Activated CD8-positive, alpha-beta memory T cell treated with anti-CD3 and anti-CD28 coated beads for 1 hour (primary cell): ENCODE measurements at places on chromosomes 4 and X.

DNA sequence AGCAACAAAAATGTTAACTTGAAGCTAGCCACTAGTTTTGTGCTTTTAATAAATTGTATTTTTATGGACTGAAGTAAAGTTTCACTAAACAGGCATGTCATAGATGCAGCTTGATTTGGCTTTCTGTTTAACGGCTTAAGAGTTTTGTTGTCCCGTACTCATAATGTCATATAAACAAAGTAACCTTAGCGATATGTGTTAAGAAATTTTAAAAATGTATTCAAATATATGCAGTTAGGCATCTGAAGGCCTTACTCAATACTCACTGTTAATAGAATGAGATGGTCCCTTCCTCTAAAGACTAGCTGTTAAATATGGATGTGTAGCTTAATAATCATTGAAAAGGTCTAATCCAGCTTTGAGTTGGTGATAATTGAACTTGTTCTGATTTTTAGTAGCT, 1.0 kb upstream of the SCLT1 start:
- DNase-seq: no peak

DNA sequence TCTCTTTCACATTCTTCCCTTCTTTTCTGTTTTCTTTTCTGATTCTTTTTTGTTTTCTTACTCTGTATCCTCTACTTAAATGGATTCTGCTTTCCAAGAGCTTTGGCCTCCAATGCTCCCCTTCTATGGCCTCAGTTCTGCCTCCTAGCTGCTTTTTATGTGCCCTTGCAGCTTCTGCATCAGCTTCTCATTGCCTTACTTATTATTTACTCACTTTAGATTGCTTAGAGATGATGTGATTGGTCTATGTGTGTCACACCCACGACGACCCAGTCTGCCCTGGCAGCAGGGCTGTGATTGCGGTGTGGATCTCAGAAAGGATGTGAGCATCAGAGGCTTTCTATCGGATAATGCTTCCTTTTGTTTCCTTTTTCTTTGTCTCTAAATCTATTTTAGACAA, 71.8 kb upstream of the SMARCA5 start:
- no peak for DNase-seq

GRCh38 chrX:20595928-20596575, 329.3 kb upstream of the RPS6KA3 start:
- no peak for DNase-seq

DNA sequence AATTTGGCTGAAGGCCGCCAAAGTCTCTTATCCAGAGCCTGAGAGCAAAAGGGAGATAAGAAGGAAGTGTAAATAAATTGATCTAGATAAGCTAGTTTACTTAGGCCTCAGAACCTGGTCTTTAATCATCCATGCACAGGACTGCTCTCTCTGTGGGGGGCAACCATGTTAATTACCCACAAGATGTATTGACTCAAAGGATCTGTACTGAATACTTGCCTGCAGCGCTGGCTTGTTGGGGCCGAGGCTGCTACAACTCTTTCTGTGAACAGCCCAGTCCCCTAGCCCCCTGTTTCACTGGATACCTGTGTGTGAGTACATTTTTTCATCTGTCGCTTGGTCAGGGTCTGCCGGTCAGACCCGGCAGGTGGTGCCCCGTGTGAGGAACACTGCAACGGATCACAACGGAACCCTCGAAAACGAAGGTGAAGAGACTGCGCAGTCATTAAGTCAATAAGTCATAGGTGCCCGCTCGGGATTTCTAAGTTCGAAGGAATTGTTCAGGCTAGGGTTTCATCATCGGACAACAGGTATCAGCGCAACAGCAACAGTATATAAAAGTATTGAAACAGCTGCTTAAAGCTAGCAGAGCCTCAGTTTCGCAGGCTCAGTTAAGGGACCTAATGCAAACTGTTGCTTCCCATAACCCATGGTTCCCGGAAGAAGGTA, 8.3 kb downstream of the MAGEA11 start:
- DNase-seq: no peak

- no peak for DNase-seq
These were observed 51.6 kb downstream of the SCFD2 start for GRCh38 chr4:53314252-53314651.

- no peak for DNase-seq
These were observed 91.0 kb downstream of the PDE5A start for GRCh38 chr4:119537586-119537985.

GRCh38 chr4:122917731-122918130, 4.7 kb downstream of the NUDT6 start:
- no peak for DNase-seq

DNA sequence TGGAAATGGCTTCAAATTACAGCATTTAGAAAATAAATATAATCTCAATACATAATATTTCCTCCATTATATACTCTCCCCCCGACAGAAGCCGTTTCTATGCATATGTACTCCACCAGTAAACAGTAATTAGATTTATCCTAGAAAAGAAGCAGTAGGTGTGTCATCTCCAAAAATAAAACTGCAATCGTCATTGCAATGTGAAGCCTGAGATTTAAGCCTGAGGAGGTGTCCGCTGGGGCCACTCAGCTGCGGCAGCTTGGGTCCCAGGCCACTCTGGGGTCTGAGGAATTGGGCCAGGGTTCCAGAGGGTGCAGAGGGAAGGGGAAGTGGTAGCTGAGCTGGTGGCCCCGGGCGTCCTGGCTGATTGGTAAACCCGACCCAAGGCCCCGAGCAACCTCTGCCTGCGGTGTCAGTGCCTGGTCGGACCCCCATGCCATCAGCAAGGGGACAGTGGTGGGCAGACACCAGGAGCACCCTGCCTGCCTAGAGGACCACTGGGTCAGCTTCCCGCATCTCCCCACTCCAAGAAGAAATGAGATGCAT, 7.8 kb upstream of the MXD4 start:
- no peak for DNase-seq

DNA sequence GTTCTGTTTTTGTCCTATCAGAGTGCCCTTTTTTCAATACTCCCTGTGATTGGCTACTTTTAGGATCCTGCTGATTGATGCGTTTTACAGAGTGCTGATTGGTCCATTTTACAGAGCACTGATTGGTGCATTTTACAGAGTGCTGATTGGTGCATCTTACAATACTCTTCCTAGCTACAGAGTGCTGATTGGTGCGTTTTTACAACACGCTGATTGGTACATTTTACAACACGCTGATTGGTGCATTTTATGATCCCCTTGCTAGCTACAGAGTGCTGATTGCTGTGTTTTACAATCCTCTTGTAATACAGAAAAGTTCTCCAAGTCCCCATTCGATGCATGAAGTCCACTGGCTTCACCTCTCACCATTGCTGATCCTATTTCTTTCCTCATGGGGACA, 176.8 kb downstream of the GC start:
- DNase-seq: no peak

GRCh38 chrX:15345976-15346375, 10.7 kb upstream of the PIGA start:
- DNase-seq: no peak

DNA sequence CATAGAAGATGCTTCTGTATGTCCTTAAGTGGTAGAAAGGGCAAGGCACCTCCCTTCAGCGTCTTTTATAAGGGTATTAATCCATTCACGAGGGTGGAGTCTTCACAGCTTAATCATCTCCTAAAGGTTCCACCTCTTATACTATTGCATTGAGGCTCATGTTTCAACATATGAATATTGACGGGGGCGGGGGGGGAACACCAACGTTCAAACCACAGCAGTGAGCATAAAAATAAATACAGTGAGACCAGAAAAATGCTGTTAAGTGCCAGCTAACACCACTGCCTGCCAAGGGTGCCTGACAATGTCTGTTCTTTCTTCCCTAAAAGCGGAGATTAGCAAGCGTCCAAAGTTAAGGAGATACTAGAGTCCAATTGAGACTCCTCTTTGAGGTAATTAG, 323.3 kb downstream of the STK32B start:
- DNase-seq: no peak

GRCh38 chrX:134641346-134641745, 16.9 kb downstream of the PLAC1 start:
- no peak for DNase-seq

- no peak for DNase-seq
These were observed 189.7 kb upstream of the SLIT2 start for GRCh38 chr4:20062054-20062453.

DNA sequence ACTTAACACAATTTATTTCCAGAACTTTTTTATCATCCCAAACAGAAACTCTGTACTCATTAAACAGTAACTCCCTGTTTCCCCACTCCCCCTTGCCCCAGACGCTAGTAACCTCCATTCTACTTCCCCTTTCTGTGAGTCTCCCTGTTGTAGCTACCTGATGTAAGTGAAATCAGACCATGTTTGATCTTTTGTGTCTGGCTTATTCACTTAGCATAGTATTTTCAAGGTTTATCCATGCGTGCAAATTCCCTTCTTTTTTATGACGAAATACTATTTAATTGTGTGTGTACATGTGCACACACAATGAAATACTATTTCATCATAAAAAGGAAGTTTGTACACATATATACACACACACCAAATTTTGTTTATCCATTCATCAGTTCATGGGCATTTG, 5.2 kb downstream of the PKD2 start:
- no peak for DNase-seq

- no peak for DNase-seq
These were observed 304.5 kb upstream of the DIPK2B start for GRCh38 chrX:45505214-45505613.

DNA sequence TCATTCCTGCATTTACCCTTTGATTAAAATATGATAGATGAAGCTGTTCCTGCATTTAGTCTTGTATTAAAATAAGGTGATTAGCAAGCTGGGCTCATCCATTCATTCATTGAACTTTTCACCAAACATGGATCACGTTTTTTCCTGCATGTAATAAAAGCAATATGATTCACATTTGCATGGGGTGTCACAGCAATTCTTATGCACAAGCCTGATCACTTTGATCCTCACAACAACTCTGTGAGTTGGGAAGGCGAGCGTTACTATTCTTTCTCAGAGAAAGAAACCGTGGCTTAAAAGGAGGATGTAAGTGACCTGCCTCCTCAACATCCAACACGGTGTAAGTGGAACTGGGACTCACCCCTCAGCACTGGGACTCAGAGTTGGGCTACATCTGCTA, 20.0 kb downstream of the CHRNA9 start:
- no peak for DNase-seq

DNA sequence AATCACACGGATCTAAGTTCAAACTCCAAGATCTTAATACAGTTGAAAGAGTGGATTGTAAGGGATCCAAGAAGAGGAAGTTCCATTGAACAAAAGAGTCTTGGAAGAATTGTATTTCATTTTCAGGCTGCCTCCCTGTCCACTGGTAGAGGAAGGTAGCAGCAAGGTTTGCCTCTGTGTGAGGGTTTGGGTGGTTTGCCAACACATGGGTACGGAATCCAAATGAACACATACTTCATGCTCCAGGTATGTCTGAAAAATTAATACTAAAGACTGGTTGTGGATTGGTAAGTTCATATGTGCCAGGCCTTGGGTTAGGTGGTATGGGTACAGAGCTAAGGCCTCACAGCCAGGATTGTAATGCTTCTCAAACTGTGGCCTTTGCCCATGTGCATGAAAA, 523.6 kb upstream of the BOD1L1 start:
- DNase-seq: no peak

GRCh38 chrX:7704205-7704604, 138.8 kb upstream of the VCX start:
- no peak for DNase-seq

GRCh38 chrX:29299684-29300083, 712.4 kb downstream of the IL1RAPL1 start:
- DNase-seq: no peak

GRCh38 chr4:8525383-8526120, 54.6 kb upstream of the GPR78 start:
- DNase-seq: no peak

GRCh38 chr4:76282941-76283689, 23.4 kb upstream of the STBD1 start:
- DNase-seq: no peak

DNA sequence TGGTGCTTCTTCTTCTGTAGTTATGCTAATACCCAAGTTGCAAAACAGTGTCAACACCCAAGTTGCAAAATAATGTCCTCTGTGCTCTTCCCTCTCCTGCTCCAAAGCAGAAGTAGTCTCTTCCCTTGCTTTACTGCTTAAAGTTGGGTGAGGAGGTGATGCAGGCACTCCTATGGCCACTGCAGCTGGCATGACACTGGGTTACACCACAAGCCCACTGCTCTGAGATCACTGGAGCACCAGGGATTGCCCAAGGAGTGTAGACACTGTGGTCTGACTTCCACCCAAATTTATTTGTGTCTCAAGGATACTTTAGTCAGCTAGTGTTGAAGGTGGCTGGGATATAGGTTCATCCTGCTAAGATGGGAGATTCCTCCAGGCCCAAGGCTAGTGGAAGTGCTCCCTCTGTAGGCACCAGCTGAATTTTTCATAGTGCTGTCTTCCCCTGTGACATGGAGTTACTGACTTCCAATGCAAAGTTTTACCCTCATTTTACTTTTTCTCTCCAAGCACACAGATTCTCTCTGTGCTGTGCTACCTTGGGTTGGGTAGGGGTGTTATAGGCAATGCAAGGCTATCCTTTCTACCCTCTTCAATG, 196.2 kb upstream of the TENT5D start:
- no peak for DNase-seq

DNA sequence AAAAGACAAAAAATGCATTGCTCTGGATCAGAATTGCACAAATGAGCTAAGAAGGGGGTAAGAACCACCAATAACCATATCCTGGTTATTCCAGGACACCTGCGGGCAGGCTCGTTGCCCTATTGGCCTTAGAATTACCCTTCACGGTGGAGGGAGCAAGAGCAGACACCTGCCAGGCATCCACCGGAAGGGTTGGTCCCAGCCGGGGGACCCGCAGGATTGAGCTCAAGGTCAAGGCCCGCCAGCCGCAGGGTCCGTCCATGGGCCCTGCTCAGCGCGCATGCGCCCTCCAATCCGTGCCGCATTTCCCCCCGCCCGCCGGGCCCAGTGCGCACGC, 575 bp downstream of the SLC25A6 start:
- DNase-seq: no peak

DNA sequence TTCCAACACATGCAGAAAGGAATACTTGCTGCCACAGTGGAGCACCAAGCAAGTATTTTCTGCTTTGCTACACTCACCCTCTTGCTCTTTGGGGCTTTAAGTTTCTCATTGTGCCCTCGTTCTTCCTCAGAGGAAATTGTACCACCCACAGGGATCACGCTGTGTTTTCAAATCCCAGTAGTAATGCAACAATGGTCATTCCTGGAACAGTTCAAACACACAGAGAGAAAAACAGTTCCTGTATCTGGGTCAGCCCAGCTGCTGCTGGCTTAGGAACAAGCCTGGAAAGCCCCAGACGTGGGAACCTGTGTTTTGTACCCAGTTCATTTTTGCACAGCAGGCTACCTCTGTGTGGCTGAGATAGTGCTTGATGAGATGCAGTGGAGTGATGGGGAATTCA, 907.8 kb downstream of the STPG2 start:
- DNase-seq: no peak

- DNase-seq: no peak
These were observed 93.3 kb downstream of the PRDM5 start for GRCh38 chr4:120829113-120829831.

DNA sequence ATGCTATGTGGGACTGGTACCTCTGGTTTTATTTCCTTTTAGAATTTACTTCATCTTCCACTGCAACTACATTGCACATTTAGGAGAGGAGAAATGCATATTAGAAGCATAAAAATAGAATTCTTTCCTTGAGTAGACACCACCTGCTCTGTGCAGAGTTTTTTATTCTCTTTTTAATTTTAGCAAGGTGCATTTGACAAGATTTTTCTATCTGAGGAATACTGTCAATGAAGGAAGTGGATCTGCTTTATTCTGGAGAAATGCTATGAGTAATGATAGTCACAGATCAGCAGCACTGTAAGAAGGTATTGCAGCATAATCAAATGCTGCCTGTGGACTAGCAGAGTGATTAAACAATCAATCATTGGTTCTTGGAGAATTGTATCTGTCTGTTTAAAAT, 1038.3 kb downstream of the RAPGEF2 start:
- no peak for DNase-seq
